ENCODE measurements at places on chromosomes 1 and 21. TPM values are rescaled to one million over a fixed set of nuclear protein-coding genes. Genes with fewer than 3 reads are reported as not detected.

- no peak for DNase-seq
These were observed 30.2 kb downstream of the SRRM1 start for GRCh38 chr1:24673341-24673740.

DNA sequence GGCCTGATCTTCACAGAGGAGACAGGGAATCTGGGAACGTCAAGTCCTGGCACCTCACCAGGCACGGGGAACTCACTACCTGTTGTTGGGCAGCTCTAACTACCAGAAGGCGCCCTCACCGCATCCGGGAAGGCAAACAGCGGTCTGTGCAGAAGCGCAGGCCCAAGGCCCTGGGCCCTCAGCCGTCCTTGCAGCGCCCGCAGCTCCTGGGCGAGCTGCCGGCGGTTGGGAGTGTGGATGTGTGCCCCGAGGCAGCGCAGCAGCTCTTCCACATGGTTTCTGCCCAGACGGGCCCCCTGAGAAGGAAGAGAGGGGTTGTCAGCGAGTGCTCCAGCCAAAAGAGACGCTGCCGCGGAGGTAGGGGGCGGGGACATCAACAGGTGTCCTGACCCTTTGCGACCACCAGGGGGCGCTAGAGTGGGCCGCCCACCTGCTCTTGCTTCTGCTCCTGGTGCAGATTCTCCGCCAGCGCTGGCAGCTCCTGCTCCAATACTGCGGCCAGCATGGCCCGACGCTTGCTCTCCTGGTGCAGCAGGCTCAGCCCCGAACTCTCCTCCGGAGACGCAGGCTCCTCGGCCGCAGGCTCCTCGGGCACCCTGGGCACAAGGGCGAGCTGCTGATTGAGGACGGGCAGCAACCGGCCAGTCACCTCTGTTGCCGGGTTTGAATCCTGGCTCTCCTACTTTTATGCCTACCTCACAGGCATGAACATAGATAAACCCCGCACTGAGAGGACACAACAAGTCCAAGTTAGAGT, 9.3 kb downstream of the MAP3K6 start:
- DNase-seq = peak; percentile 86

GRCh38 chr1:182283746-182284544, 107.6 kb downstream of the GLUL start:
- DNase-seq = no peak

- peak; percentile 50 for DNase-seq
These were observed 12.8 kb upstream of the CDC42 start for GRCh38 chr1:22039594-22040285.

Gene SMYD3
- total RNA-seq = 20.8 TPM

- DNase-seq = no peak
These were observed 30.3 kb downstream of the VN1R5 start for GRCh38 chr1:247286134-247286670.

GRCh38 chr1:232863544-232864275, 58.5 kb downstream of the MAP10 start:
- no peak for DNase-seq

DNA sequence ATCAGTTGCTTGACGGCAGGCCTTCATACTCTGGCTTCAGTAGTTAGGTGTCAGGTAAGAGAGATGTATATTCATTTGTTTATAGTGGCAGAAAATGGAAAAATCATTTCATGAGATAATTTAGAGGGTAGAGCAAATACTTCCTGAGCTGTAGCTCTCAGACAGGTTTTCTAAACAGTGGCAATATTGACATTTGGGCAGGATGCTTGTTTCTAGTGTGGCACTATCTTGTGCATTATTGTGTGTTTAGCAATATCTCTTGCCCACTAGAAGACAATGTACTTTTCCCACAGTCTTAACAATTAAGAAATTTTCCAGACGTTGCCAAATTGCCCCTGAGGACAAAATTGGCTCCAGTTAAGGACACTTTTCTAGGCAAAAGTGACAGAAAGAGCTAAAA, 1143.1 kb downstream of the PLA2G4A start:
- no peak for DNase-seq
